ENCODE measurements at places on chromosomes 12 and 14.
A peak's percentile ranks its signal among the peaks of the same experiment; 100 is the strongest.

DNA sequence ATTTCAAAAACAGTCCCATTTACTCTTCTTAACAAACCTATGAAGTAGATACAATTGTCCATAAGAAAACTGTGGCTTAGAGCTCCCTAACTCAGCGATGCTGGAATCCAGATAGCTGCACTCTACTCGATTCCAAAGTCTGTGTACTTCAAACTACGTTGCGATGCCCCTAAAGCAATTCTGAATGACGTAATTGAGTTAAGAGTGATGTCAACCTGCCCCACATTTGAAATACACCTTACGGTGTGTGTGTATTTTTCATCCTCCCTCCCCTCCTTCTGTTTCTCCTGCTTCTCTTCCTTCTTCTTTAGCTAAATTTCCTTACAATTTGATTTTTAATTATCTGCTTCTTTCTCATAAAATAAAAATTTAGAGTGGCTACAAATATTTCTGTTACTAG is 31.9 kb upstream of the RAP1B start:
- DNase-seq = no peak

- no peak for DNase-seq
Observed at GRCh38 chr14:37061697-37062096, 110.7 kb downstream of the SLC25A21 start.

- DNase-seq = no peak
Observed at GRCh38 chr12:95206916-95207315, 10.4 kb downstream of the FGD6 start.

DNA sequence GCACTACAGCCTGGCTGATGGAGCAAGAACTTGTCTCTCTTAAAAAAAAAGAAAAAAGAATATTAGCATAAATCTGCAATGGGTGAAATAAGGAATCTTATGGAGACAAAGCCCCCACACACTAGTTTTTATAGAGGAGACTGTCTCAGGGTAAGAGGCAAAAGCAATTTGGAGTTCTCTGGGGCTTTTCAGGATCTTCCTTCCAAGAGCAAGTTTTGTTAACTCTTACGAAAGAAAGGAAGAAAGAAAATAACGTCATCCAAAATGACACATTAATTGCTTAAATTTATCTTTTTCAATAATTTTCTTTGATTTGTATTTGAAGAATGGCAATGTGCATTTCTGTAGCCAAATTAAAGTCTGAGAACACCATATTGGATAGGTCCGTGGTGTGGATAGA is 3.8 kb downstream of the PDE6H start:
- DNase-seq = no peak

GRCh38 chr12:101713059-101713682 is 15.7 kb downstream of the CHPT1 start:
- DNase-seq = no peak

DNA sequence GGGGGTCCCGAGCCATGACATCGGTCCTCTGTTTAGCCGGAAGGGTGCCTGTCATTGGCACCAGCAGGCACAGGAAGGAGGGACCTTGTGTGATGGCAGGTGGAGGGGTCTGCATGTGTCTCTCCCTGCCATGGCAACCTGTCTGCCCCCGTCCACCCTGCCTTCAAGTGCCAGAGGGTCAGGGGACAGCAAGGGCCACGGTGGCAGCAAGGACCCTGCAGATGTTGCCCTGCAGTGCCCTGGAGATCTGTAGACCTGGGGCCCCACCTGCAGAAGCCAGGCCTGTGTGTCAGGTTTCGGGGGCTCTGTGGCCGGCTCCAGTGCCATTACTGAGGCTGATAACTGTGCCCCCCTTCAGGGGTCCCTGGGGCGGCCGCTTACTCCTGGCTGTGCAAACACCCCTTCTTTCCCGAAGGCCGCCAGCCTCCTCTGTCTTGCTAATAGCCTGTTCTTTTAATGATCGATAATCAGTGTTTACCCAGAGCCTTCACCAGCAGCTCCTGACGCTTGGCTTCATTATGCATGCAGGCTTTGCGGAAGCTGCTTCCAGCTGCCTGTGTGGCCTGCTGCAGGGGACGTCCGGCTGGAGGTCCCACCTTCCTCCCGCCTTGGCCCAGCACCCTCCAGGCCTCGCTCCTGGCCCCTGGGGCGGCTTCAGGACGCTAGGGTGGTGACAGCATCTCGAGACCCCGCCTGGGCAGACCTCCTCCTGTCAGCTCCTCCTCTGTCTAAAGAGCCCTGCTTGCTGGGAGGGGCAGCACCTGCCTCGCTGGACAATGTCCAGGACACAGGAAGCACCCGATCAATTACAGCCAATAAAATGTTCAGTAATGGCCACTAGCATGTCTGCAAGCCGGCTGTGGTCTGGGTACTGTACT is 153.0 kb downstream of the KIF26A start:
- no peak for DNase-seq

GRCh38 chr14:28142400-28143015 is 624.1 kb upstream of the FOXG1 start:
- DNase-seq = no peak

DNA sequence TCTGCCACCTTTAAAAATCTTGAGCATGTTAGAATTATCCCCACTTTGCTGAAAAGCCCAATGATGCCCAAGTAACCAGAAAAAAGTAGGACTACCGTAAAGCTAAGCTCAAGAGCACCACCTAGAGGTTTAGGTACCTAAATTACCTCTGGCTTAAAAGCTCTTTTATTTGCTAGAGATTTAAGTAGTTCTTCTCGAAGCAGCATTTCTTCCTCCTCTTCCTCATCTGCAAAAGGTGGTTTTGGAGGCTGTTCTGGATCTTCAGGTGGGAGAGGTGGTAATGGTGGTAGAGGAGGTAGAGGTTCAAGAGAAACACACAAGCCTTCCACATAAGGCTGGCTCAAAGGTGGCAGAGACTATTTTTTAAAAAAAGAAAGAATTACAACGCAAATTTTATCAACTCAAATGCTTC is 26.9 kb downstream of the ZFC3H1 start:
- DNase-seq = peak; percentile 63

- DNase-seq = no peak
Observed at GRCh38 chr14:96711559-96712267, 85.5 kb upstream of the VRK1 start.

GRCh38 chr14:49679271-49679670 is 8.7 kb downstream of the POLE2 start:
- DNase-seq = no peak

DNA sequence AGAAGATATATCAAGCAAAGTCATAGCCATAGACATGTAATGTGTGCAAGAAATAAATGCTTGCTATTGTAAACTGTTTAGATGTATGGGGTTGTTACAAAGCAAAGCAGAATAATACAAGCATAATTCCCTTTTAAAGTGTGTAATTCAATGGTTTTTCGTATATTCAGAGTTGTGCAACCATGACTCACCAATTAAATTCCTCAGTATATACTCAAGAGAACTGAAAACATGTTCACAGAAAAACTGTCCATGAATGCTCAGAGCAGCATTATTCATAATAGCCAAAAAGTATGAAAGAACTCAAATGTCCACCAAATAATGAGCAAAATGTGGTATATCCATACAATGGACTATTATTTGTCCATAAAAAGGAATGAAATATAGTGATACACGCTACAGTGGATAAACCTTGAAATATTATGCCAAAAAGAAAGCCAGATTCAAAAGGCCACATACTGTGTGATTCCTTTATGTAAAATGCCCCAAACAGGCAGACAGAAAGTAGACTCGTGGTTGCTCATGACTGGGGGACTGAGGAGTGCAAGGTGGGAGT is 9.3 kb downstream of the GXYLT1 start:
- peak; percentile 76 for DNase-seq

- DNase-seq = peak; percentile 66
Observed at GRCh38 chr12:108511633-108512540, 3.2 kb upstream of the FICD start.

GRCh38 chr12:14989790-14990189 is 16.9 kb downstream of the PDE6H start:
- DNase-seq = no peak

GRCh38 chr12:86139671-86140070 is 116.5 kb downstream of the MGAT4C start:
- DNase-seq = no peak

GRCh38 chr12:102769323-102769916 is 147.6 kb downstream of the PAH start:
- peak; percentile 70 for DNase-seq

GRCh38 chr12:132446633-132447326 is 43.2 kb upstream of the FBRSL1 start:
- no peak for DNase-seq

GRCh38 chr12:25975682-25976081 is 17.2 kb downstream of the RASSF8 start:
- DNase-seq = no peak

GRCh38 chr12:53180931-53181645 is 363 bp upstream of the CSAD start:
- DNase-seq = peak; percentile 83

DNA sequence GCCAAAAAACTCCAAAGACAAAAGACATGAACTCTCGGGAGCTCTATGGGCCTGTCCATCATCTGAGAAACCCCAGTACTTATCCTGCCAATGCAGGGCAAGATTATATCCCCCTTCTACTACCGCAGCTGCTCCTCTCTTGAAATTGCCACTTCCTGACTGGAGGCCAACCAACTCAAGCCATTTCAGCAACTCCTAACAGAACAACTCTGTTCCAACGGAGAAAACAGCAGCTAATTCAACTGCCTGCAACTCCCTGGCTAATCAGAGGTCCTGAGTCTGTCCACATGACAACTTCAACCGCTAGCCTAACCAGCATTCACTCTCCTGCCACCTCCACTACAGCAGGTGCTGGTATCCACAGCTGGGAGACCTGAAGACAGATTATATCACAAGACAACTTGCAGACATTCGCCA is 24.1 kb downstream of the CEP83 start:
- DNase-seq = no peak

GRCh38 chr14:76726551-76726970 is 34.7 kb upstream of the VASH1 start:
- no peak for DNase-seq

DNA sequence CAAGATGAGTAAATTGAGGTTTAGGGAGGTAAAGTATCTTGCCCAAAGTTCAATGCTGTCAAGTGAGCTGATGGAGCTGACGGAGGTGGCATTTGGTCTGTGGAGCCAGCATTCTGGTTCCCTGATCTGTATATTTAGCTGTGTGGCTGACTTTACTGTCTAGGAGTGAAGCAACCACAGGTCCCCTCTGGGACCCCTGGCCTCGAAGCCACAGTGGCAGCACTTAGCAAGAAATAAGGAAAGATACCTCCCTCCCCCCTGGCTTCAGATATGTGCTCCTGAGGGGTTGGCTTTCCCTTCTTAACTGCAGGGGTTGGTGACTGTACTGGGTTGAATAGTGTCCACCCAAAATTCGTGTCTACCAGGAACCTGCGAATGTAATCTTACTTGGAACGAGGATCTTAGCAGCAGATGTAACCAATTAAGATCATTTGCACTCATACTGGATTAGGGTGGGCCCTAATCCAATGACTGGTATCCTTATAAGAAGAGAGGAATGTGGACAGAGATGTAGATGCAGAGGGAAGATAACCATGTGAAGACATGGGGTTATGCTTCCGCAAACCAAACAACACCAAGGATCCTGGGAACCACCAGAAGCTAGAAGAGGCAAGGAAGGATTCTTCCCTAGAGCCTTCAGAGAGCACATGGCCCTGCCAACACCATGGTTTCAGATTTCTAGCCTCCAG is 2.0 kb upstream of the ACVR1B start:
- peak; percentile 43 for DNase-seq

DNA sequence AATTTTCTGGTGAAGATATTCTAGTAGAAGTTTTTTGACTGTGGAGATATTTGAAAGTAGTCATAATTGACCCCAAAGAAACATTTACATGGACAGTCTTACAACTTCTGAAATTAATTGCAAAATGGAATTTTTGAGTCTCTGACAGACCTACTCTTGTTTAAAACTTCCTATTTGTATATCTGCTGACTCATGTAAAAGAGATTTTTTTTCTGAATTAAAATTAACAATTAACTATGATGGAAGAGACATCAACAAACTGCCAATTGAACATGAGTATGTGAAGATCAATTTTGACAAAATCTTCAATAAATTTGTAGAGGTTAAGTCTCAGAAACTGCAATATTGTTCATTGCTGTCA is 108.5 kb upstream of the MAX start:
- no peak for DNase-seq

GRCh38 chr14:54698501-54698900 is 131.6 kb downstream of the SAMD4A start:
- DNase-seq = no peak

- peak; percentile 82 for DNase-seq
Observed at GRCh38 chr12:19431407-19432308, 7.6 kb upstream of the AEBP2 start.

GRCh38 chr12:25202137-25202536 is 7.1 kb downstream of the ETFRF1 start:
- DNase-seq = no peak

DNA sequence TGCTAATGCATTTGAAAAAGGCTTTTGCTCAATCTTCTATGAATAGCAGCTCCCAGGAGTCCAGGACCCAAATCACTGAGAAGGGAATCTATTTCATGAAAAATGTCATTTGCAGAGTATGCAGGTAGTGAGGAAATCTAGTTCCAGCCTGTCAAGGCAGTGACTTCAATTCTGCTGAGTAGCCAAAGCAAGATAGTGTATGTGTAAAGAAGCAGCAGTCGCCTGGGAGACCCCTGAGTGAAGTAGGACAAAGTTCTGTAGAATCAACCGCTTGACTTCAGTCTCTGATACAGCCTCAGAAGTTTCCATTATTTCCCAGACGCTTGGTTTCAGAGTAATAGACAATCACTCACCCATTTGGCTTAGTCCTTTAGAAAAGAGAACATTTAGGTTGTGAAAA is 435.6 kb upstream of the LRFN5 start:
- no peak for DNase-seq

GRCh38 chr14:104429291-104429861 is 150.2 kb upstream of the C14orf180 start:
- DNase-seq = no peak

- DNase-seq = no peak
Observed at GRCh38 chr12:45570501-45570900, 159.0 kb upstream of the ARID2 start.

DNA sequence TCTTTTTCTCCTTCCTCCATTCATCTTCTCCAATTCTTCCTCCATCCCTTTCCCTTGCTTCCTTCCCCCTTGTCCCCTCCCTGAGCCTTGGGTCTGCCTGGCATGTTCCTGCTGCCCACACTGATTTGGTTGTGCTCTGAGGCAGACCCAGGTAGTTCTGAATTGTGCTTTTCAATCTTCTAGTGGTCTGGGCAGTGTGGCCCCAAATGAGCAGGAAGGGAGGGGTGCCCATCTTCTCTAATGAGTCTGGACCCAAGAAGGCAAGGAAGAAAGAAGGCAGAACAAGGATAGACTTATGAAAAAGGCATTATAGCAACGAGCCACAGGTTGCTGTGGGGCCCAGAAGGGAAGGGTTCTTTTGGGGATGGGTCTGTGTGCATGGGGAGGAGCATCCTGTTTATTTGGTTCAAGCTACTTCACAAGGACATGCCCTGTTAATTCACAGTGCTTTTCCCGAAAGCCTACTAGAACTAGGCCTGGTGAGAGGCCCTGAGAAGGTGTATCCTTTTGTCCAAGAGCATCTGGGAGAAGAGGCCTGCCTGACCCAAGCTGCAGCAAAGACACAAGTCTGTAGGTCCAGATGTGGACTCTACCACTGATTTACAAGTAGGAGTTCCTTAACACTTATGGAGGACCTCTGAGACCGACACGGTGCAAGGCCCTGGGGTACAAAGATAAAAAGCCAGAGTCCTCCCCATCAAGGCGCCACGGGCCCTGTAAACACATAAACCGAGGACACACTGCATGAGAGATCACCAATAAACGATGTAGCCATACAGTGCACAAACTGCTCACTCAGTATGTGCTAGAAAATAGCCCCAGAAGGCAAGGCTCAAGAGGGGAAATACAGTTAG is 1.1 kb upstream of the SUSD6 start:
- DNase-seq = no peak

GRCh38 chr12:64675795-64676194 is 65.5 kb downstream of the RASSF3 start:
- DNase-seq = peak; percentile 54

Data from fibroblast of skin of scalp (primary cell).